ENCODE measurements at places on chromosomes 4 and X.

DNA sequence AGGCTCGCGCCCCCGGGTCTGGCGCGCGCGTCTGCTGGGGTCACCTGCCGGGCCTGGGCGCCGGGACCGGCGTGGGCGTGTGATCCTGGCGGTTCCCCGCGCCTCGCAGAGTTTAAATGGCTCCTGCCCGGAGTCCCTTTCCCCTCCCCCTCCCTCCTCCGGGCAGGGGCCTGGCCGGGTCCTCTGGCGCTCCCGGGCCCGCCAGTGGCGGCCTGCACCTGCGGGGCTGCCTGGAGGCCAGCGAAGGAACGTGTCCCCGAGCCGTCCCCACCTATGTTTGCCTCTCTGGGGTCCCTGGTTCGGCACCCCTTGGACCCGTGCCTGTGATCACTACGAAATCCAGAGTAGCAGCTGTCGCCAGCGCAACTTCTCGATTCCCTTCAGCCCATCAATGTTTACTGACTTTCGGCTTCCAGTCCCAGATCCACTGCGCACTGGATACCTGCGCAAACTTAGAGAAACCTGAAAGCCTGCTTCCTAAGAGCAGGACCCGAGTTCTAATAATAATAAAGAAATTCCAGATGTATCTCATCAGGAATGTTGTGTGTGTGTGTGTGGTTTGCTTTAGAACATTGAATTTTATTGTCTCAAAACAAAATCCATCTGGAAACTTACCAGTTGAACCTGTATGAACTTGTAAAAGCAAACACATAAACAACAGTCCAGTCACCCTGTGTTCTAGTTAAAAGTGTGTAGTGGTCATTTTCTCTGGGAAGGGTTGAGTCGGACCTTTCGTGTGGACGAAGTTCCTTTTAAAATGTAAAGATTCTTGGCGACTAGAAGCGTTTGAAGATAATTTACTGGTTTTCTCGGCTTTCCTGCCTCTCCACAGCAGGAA lies 788 bp downstream of the SHROOM2 start:
- no peak for DNase-seq

DNA sequence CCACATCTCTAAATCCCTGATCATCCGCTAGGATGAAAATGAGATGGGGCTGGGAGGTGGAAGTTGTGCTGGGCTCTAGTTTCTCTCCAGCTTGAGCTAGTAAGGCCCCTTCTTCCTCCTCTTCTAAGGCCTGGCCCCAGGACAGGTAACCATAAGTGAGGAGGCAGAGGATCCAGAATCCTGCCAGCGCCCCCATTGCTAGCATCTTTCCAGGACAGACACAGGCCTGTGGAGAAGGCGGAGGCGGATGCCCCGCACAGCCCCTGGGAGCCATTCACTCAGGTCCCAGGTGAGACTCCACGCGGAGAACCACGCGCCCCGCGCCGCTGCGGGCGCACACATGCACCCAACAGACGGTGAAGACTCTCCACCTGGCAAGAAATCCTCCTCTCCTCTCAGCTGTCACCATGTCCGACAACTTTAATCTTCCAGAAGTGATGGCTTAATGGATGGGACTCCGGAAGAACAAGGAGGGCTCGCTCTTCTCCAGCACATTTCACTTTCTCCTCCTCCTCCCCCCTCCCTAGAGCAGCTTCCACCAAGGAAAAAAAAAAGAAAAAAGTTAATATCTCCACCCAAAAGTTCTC lies 793 bp downstream of the ARSJ start:
- DNase-seq, result no peak

- DNase-seq, result no peak
These were observed 998.8 kb downstream of the GLUD2 start for GRCh38 chrX:122046226-122046625.

GRCh38 chrX:140141444-140142029 lies 176.2 kb upstream of the CXorf66 start:
- no peak for DNase-seq

- no peak for DNase-seq
These were observed 24.5 kb downstream of the EREG start for GRCh38 chr4:74389494-74389893.

DNA sequence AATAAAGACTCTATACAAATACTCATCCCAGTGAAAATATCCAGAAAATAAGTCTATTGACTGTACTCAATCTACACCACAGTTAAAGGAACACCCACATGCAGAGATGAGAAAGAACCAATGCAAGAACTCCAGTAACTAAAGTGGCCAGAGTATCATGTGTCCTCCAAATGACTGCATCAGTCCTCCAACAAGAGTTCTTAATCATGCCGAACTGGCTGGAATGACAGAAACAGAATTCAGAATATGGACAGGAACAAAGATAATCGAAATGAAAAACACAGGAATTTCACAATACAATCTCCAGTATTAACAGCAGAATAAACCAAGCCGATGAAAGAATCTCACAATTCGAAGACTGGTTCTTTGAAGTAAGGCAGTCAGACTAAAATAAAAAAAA lies 210.3 kb downstream of the TBCK start:
- no peak for DNase-seq

DNA sequence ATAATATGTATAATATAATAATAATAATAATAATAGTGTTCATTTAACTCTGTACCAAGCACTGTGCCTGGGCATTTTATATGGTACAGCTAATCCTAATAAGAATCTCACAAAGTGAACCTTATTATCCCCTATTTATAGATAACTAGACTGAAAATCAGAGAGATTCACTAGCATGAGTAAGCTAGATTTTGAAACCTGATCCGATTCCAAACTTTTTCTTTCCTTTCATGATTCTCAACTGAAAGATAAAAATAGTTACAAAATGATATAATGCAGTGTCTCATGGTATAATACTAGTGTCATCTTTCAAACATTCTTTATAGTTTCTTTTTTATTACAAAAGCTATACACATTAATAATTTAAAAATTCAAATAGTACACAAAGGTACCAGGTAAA lies 55.9 kb upstream of the RNF128 start:
- no peak for DNase-seq

GRCh38 chrX:73987166-73987565 lies 316.8 kb upstream of the ZCCHC13 start:
- DNase-seq, result no peak

- DNase-seq, result no peak
These were observed 7.5 kb upstream of the BCOR start for GRCh38 chrX:40104985-40105834.

DNA sequence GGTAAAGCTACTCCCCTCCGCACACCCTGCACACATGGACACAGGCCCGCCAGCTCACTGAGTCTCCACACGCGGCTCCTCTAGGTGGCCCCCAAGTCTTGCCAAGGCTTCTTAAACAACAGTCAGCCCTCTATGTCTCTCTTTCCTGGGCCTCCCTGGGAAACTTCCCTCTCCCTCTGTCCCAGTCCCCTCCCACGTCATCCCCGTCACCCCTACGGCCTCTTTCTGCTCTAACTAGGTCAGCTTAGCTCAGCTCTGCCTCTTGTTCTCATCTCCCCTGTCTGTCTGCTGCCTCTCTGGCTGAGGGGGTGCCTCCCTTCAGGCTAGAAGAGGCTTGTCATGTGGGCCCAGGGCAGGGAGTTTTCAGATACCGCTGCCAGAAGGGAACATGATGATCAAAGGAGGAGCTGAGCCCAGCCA lies 38.8 kb downstream of the SEPTIN6 start:
- no peak for DNase-seq

- no peak for DNase-seq
These were observed 202.9 kb downstream of the TEX13A start for GRCh38 chrX:105017641-105018040.

Measured in epithelial cell of proximal tubule (primary cell).